Posterior vena cava (tissue), 2 donors: ENCODE measurements at places on chromosomes 16 and 17.

DNA sequence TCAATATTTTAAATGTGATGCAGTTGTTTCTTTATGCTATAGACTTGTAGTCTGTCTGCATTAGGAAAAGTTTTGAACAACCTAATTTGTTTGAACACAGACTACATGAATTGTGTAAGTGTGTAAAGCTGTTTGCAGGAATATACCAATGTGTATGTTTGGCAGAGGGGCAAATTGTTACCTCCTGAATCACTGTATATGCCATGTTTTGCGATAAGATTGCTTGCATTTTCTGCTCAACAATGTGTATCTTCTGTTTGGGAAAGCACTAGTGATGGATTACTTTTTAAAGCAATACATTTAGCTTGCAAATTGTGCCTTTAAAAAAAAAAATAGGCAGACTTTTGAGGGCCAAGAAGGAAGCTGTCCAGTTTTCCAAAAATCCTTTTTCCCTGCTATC, 14.6 kb downstream of the RBBP6 start:
- DNase-seq: no peak

GRCh38 chr17:34825884-34826283, 135.4 kb downstream of the CCT6B start:
- DNase-seq: no peak

DNA sequence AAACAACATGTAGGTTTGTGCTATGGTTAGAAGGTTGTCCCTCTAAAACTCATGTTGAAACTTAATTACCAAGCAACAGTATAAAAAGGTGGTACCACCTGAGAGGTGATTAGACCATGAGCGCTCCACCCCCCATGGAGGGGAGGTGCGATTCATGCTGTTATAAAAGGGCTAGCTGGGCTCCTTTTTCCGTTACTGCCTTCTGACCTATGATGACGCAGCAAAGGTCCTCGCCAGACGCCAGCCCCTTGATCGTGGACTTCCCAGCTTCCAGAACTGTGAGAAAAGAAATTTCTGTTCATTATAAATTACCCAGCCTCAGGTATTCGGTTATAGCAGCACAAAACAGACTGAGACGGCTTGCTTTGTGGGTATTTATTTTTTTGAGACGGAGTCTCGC, 167.8 kb downstream of the SNX29 start:
- no peak for DNase-seq

- DNase-seq: no peak
Measured at GRCh38 chr16:85667841-85668413, 20.8 kb downstream of the GINS2 start.

- DNase-seq: no peak
Measured at GRCh38 chr16:88967830-88968588, 9.0 kb downstream of the CBFA2T3 start.

- peak; percentile 82 for DNase-seq
Measured at GRCh38 chr17:17079761-17080160, 37.5 kb downstream of the MPRIP start.

GRCh38 chr17:58281511-58282011, 826 bp upstream of the MPO start:
- DNase-seq: no peak

DNA sequence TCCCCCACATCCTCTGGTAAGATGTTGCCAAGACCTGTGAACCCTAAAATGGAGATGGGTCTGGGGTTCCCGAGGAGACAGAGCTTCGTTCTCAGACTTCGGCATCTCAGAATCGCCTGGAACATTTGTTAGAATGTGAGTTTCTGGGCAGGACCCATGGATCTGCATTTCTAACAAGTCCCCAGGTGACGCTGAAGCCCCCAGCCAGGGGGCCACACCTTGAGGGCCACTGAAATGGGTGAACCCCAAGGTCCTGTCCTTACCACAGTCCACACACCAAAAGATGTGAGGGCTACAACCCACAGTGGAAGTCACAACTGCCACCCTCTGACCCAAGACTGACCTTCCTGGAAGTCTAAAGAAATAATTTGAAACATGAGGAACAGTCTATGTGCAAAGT, 14.0 kb downstream of the MPP3 start:
- DNase-seq: no peak

GRCh38 chr16:907361-907760, 63.4 kb downstream of the LMF1 start:
- DNase-seq: no peak

- no peak for DNase-seq
Measured at GRCh38 chr17:70420861-70421445, 251.6 kb downstream of the KCNJ2 start.

GRCh38 chr16:1000608-1001007, 19.0 kb downstream of the SOX8 start:
- no peak for DNase-seq

- no peak for DNase-seq
Measured at GRCh38 chr16:55572439-55572838, 6.0 kb downstream of the CAPNS2 start.

- peak; percentile 53 for DNase-seq
Measured at GRCh38 chr16:57723170-57723569, 12.4 kb upstream of the KATNB1 start.

DNA sequence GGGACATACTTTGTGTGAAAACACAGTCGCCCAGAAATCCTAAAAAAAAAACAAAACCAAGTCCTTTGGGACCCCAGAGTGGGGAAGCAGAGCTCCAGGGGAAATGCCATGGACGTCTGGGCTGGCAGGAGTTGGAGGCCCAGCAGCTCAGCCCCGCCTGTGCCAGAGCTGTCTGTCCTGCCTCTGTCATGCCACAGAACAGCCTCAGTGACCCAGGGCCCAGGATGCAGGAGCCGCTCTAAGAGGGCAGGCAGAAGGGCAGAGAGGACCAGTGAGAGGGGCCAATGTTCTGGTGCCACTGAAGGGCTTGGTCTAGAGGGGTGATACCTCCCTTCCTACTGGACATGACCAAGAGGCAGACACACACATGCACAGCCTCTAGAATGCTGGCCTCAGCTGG, 166.2 kb downstream of the C16orf78 start:
- no peak for DNase-seq

DNA sequence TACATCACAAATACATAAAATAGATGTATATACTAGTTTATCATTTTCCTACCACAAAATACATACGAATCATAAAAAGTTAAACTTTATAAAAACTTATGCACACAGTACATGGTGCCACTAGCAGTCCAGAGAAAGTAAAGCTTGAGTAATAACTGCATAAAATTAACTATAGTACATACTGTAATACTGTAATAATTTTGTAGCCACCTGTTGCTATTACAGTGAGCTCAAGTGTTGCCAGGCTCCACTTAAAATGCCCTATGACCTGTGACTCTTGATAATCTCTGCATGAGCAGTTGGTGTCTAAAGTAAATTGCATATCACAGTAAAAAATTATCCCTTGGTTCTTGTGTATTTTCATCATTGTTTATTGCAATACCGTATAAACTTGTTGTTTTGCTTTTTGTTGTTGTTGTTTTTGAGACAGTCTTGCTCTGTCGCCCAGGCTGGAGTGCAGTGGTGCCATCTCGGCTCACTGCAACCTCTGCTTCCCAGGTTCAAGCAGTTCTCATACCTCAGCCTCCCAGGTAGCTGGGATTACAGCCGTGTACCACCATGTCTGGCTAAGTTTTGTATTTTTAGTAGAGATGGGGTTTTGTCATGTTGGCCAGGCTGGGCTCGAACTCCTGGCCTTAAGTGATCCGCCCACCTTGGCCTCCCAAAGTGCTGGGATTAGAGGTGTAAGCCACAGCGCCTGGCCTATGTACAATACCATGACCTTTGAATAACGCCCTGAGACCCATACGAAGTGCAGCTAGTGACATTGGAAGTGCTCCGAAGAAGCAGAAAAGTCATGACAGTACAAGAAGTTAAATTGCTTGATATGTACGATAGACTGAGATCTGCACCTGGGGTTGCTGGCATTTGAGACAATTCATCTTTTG, 6.6 kb downstream of the LUC7L3 start:
- DNase-seq: no peak

DNA sequence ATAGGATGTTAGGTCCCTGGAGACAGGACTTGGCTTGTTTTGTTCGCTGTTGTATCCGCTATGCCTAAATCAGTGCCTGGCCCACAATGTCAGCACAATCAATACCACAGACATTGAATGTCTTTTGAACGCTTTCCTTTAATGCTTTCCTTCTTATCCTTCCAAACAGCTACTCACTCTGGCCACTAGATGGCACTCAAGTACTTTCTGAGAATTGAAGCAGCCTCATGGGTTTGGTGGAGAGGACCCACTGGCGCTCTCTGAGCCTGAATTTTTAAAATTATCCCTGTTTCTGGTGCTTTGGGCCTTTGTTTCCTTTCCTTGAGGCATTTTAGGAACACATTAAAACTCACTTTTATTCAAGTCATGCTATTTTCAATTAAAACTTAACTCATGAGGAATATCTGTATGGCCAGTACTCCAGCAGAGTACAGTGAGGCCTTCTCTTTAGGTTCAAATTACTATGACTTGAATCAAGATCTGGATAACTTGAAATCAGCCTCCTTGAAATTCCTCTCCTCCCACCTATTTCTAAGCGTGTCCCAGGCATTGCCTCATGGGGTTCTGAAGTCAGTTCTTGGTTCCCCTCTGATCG, 3.2 kb upstream of the NLRP1 start:
- no peak for DNase-seq

GRCh38 chr16:1102921-1103635, 7.0 kb upstream of the C1QTNF8 start:
- DNase-seq: no peak

DNA sequence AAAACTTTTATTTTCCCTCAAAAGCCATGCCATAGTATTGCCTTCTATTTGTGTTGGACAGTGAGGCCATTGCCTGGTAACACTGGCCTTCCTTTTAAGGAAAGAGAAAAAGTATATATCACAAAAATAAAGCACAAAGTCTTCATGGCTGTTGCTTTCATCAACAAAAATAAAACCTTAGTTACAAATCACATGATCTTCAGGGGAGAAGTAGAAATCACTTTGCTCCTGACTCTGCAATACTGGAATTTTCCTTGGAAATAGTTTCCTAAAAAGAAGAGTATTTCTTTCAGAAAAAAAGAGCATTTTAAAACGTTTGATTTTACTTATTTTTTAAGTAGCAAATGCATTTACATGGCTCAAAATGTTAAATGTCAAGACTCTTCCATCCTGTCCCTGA, 41.9 kb downstream of the FAM20A start:
- no peak for DNase-seq

DNA sequence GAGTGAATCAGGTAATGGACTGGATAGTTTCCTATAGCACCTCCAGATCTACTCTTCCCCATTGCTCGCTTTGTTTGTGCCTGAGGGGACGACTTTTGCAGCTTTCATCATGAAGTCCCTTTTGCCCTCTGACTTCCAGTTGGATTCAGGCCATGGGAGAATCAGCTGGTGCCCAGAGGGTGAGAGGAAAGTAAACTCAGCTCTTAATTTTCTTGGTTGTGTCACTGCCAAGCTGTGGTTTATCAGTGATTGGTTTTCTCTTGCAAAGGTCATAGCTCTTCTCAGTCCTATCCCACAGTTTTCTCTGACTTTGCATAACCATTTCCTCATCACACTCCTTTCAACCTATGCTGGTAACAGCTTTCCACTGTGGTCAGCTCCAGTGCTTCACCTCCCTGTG, 200.1 kb downstream of the KCNJ2 start:
- no peak for DNase-seq

DNA sequence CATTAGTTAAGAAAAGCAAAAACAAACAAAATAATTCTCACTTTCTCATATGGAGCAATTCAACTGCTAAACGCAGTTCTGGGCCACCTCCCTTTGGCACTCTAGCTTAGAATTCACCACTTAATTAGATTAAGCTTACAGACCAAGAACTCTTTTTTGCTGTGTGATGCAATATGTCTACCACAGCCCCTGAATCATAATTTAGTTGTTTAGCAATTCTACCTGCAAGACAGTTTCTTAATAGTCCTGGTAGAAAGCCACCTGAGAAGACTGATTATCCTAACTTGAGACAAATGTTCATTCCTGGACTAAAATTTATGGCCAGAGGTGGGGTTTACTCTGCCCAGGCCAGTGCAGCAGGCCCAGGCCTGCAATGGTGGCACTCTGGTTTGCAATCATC, 205.9 kb downstream of the HS3ST3A1 start:
- DNase-seq: no peak

DNA sequence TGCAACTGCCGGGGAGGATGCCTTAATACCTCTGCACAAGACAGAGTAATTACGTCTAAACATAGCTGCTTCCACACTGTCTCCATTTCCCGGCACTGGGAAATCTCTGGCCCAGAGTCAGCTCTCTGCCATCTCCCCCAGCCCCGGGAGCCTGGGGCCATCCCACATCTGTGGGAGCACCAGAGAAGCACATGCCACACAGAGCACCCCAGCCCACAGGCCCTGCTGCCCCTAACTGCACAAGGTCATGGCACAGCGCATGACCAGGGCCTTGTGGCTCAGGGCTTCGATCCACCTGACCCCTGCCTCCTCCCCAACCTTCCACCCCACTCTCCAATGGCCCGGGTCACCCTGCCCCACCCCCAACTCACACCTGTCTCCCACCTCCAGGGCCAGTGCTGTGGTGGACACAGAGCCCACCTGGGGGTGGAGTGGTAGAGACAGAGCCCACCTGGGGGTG, 36.6 kb upstream of the RBFOX3 start:
- DNase-seq: peak; percentile 73

- no peak for DNase-seq
Measured at GRCh38 chr17:82915757-82916027, 75.9 kb upstream of the ZNF750 start.

- peak; percentile 82 for DNase-seq
Measured at GRCh38 chr16:84144209-84144858, 643 bp downstream of the HSDL1 start.

DNA sequence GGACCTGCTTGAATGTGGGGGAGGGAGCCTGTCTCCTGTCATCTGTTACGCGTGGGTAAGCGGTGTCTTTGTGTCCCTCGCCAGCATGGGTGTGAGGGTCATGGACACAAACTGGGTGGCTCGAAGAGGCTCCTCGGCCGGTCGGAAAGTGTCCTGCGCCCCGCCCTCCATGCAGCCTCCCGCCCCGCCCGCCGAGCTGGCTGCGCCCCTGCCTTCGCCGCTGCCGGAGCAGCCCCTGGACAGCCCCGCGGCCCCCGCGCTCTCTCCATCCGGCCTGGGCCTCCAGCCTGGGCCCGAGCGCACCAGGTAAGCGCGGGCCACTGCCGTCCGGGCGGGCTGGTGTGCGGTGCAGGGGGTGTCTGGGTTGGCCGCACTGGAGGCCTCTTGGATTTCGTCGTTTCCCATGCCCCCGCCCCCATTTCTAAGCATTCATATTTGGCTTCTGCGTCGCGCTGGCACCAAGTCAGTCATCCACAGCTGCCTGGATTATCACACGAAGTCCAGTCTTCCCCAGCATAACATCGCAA, 43.8 kb downstream of the ELAC2 start:
- peak; percentile 82 for DNase-seq

DNA sequence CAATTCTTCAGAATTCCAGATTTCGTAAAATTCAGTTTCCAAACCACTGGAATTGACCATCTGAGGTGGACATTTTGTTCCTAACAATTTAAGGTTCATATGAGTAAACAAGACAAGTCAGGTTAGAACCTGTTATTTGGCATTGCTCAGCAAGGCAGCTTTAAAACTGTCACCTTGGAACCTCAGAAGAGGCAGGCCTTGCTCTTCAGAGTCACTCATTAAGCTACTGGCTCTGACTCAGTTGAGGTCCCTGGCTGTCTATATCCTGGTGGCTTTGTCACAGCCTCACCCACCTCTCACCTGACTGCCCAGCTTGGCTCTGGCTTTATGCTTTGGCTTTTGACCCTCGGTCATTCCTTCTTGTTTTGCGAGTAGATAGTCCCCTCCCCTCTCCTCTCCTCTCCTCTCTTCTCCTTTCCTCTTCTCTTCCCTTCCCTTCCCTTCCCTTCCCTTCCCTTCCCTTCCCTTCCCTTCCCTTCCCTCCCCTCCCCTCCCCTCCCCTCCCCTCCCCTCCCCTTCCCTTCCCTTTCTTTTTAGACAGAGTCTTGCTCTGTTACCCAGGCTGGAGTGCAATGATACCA, 238.4 kb downstream of the SHISA9 start:
- DNase-seq: no peak

- DNase-seq: no peak
Measured at GRCh38 chr16:64858076-64858475, 263.8 kb downstream of the CDH11 start.
